Thoracic aorta (tissue), 2 donors: ENCODE measurements at places on chromosomes 5 and 9.

DNA sequence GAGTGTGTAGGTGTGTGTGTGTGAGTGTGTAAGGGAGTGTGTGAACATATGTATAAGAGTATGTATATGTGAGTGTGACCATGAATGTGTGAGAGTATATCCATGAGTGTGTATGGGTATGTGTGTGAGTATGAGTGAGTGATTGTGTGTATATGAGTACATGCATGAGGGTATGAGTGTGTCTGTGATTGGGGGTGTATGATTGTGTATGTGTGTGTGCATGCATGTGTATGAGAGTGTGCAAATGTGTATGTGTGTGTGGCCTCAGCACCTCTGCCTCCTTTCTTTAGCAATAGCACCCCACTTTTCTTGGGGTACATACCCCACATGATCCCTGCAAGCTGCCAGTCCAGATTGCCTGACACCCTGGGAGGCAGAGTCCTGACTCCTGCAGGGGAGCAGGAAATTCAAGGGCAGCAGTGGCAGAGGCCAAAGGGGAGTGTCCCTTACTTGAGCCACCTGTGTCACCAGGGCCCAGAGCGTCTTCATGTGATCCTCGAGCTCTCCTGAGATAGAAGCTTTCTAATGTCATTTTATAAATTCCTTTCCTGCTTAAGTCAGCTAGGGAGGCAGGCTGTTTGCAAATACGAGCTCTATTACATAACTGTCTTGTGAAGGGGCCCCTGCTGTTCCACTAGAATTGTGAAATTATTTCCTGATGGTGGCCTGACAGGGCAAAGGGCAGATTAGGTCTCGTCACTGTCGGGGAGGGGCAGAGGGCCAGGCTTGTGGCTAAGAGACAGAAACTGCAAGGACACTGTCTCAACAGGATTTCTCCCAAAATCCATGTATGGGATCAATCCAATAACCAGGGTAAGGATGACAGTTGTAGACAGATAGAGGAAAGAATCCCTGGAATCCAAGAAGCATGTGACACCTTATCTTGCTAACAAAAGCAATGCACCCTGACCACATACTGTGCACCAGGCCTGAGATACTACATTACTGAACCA lies 389.1 kb downstream of the GADD45G start:
- DNase-seq, result no peak

DNA sequence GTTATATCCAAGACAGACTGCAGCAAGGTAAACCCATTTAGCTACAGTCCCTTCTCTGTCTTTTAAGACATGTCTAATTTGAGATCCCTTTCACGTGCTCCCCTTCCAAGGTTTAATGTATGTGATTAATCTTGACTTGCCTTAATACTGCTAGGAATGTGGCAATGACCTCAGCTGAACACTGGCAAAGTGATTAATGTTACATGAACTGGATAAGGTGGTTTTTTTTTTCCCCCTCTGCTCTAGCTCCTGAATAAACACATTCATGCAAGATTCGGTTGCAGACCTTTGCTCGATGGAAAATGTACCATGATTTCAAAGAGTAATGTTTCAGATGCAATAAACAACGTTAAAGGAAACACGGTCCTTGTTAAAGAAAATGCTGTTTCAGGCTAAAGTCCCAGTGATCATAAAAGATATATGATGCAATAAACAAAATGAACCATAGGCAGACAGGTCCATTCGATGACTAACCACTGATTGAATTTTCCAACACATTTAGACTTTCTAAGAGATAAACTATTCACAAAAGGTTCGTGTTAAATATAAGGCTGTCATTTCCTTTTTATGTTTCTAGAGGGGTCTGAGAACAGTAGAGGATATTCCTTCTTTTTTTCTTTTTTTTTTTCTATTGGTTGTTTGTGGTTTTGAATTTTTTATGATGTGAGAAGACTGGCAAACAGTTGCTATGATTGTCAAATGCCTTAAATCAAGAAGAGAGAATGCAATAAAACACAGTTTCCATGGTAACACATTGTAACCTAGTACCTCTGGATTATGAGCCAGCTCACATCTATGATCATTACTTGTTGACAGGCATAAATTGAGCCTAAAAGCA lies 44.7 kb upstream of the ZNF608 start:
- DNase-seq, result no peak

DNA sequence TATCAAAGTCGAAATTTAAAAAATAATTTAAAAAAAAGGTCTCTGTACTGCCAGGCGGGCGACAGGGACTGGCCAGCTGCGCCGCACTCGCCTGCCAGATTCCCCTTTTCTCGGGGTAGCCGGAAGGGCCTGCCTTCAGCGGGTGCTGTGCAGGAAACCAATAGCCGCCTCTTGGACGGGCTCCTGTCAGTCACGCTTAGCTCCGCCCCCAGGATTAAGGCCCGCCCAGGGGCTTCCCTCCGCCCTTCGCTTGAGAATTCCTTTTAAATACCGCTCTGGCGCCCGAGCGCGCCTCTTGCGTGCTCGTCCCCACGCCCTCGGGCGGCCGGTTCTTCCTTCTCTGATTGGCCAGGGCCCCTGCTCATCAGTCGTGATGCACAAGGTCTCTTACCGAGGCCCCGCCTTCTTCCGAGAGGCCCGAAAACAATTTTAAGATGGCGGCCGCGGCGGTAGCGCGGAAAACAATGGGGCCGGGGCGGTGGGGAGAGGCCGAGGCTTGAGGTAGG lies at the start of gene MAML1:
Gene MAML1, plus strand, starts transcription at position 411 of the 506 bp plus-strand sequence. CDS start 291 bp downstream, outside the sequence.
- DNase-seq, result peak; percentile 98

- DNase-seq, result no peak
Measured at GRCh38 chr5:50300878-50301277, 140.2 kb downstream of the EMB start.

DNA sequence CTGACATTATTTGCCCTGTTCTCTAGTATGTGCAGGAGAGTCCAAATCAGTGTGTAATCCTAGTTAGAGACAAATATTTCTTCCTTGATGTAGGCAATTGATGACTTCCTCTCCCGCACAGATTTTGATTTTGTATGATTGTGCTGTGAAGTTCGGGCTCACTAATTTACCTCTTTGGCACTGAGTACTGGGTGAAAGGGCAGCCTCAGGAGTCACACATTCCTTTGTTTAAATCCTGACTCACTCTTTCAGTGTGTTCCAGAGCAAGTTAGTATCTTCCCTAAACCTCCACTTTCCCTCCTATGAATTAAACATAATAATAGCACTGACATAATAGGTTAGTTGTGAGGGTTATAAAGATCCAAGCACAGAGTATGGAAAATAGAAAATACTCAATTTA lies 269.7 kb downstream of the ISL1 start:
- DNase-seq, result no peak

- DNase-seq, result no peak
Measured at GRCh38 chr5:118698774-118699173, 289.6 kb downstream of the DTWD2 start.

GRCh38 chr5:9766581-9766980 lies 136.4 kb upstream of the TAS2R1 start:
- no peak for DNase-seq

DNA sequence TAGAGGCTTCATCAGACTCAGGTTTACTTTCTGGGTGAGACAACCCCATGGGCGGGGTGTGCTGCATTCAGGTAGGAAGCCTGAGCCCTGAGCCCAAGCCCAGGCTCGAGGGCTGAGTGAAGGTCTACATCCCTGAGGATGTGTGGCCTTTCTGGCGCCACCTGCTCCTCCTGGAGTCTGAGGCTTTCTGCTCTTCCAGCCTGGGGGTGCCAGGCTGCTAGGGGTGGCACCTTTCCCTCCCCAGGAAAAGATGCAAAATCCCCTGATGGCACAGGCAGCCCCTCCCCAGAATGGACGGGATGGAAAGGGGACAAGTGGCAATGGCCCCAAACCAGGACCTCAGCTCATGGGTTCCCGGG lies 44.4 kb upstream of the PRRC2B start:
- DNase-seq, result no peak

DNA sequence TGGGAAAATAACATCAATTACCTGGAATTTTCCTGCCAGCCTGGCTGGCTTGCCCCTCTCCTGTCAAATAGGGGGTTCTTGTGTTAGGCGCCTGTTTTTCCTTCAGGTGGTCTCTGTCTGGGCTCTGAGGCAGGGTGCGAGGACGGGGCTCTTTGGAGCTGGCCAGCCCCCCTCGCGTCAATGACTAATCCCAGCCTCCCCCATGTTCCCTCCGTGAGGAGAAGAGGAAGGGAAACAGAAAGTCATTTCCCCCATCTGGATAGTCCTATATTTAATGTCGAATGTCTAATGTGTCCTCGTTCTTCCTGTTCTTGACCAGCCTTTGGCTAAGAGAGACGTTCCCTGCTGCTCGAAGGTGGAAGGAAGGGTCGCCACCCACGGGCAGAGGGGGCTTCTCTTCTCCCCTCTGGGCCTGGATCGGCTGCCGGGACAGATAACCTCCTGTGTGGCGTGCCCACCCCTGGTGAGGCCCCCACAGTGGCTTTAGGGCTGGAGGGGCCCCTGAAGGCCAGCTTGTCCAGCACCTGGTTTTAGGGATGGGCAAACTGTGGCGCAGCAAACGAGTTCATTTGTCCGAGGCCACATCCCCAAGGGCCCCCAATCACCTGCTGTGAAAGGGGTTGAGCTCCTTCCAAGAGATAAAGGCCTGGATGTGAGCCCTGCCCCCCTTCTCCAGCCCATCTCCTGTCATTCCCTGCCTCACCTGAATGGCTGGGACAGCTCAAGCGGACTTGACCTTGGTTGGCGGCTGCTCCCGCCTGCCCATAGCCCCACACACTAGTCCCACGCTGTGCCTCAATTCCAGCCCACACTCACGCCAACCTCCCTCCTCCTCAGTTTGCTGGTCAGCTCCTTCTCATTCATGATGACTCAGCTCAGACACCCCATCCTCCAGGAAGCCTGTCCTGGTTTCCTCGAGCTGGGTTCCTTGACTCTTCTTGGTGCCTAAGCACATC lies 35.9 kb upstream of the UNC5A start:
- DNase-seq, result no peak

- no peak for DNase-seq
Measured at GRCh38 chr5:160543395-160543794, 121.7 kb downstream of the PTTG1 start.

GRCh38 chr9:131276094-131276888 lies at the start of gene FAM78A:
FAM78A (minus strand) TSS chr9:131276510; CDS start chr9:131276179, 331 bp downstream.
- DNase-seq, result no peak

DNA sequence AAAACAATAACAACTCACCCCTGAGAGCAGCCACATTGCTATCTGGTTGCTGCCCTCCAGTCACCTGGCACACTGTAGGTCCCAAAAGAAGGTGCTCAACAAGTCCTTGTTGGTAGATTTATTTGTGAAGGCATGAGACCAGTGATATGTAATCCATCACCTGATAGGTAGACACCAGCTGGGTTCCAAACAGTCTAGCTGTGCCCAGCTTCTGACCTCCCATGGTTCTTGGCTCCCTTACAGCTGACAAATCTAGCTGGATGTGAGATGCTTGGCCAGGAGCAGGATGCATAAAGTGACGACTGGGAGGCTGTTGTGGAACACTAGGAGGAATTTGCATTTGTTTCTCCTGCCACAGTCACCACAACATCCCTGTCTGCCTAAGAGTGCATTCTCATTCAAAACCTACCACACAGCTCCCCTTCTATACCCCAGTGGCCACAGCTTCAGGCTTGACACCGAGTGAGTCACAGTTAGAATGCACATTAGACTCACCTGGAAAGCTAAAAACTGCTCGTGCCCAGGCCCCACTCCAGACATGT lies 7.8 kb upstream of the VLDLR start:
- DNase-seq, result no peak

- no peak for DNase-seq
Measured at GRCh38 chr5:91170266-91170665, 212.9 kb downstream of the ARRDC3 start.

- DNase-seq, result no peak
Measured at GRCh38 chr9:20557890-20558565, 64.3 kb downstream of the MLLT3 start.

GRCh38 chr5:16994565-16994964 lies 58.5 kb upstream of the MYO10 start:
- DNase-seq, result no peak

GRCh38 chr9:132647355-132647754 lies 22.4 kb downstream of the DDX31 start:
- no peak for DNase-seq

GRCh38 chr5:97070234-97070633 lies 72.2 kb downstream of the LIX1 start:
- DNase-seq, result no peak
